LHCN-M2 (cell line): ENCODE measurements at places on chromosomes 1 and 21.

DNA sequence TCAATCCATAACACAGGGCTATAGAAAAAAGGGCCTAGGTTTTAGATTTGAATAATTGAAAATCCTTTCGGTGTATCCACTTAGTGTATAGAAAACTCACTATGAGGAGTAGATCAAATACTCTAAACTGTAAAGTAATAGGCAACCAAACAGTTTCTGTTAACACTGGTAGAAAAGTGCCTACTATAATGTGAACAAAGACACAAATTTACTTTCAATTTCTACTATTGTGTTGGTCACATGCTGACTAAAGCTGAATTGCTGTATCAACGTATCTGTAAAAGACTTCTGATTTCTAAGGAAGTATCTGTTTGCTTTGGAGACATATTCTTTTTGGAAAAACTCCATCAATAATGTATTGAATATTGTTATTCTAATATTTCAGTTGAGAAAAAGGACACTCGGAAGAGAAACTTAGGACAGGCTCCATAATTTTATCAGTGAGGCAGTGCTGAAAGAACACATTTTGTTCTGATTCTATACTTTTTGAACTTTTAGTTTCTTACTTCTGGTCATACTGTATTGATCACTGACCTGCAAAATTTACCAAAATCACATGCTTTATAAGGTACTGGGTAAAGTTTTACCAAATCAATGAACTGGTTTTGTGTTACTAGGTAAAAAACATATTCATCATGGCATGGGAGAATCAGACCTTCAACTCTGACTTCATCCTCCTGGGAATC, at the start of gene OR2M5:
TSS of gene OR2M5 (plus strand) at position 636 of the 686 bp plus-strand sequence. CDS start at position 636, 0 bp downstream.
- no peak for DNase-seq

GRCh38 chr1:61477301-61477700, 247.6 kb downstream of the TM2D1 start:
- DNase-seq, result no peak

DNA sequence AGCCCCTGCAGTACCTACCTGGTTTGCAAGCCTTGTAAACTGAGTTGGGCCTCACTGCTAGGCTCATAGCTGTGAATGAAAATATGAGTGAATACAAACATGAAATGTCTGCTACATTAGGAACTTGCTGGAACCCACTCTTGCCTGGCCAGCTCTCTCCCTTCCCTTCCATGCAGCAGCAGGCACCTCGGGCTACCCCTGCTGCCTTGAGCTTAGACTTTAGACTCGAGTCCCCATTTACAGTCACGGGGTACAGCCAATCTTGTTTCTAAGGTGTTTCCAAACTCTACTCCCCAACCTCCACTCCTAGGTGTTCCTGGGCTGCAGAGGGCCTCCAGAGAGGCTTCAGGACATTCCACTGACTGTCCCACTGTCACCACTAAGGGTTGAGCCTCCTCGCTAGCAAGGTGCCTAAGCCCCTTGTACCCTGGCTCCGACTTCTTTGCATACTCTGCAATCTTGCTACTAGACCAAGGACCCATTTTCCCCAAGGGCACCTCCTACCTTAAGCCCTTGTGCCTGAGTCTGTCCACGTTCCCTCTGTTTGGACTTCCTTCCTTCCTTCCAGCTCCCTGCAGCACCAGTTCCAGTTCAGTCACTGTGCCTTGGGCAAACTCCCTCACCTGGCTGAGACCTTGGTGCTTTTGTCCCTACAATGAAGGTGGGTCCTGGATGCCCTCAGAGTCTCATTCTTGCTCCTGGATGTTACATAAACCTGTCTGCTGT, 36.9 kb downstream of the CDK18 start:
- DNase-seq, result no peak

- no peak for DNase-seq
Measured at GRCh38 chr1:2605509-2606395, 19.2 kb downstream of the PRXL2B start.

GRCh38 chr21:34821717-34822116, 152.9 kb downstream of the CLIC6 start:
- no peak for DNase-seq

- no peak for DNase-seq
Measured at GRCh38 chr1:243543501-243543900, 287.7 kb downstream of the SDCCAG8 start.

DNA sequence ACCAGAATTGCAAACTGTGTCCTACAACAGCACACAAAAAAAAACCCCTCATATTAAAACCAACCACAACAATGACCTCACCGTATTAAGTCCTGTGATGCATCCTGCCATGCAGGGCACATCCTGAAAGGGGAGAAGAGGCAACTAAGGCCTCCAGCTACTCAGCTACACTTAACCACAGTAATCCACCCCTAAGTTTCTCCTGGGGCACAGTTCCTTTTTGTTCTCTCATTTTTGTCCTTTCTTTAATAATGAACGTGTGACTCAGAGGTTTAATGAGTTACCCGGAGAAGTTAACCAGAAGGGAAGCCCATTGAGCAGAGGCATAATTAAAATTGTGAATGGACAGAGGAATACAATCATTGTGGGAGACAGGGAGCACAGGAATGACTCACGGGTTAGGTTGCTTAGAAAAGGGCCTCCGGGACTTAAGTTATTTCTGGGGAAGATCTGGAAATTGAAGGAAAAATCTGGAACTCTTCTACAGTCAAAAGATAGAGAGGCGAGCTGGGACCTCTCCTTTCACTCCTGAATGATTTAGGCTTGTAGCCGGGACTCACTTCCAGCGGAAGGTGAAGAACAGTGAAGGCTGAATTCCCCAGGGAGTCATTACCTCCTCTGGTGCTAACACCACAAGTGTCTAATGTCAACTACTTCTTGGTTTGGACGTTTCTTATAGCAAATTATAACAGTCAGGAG, 36.9 kb upstream of the HIVEP3 start:
- peak; percentile 94 for DNase-seq

- DNase-seq, result no peak
Measured at GRCh38 chr1:198472119-198472518, 68.4 kb downstream of the ATP6V1G3 start.

DNA sequence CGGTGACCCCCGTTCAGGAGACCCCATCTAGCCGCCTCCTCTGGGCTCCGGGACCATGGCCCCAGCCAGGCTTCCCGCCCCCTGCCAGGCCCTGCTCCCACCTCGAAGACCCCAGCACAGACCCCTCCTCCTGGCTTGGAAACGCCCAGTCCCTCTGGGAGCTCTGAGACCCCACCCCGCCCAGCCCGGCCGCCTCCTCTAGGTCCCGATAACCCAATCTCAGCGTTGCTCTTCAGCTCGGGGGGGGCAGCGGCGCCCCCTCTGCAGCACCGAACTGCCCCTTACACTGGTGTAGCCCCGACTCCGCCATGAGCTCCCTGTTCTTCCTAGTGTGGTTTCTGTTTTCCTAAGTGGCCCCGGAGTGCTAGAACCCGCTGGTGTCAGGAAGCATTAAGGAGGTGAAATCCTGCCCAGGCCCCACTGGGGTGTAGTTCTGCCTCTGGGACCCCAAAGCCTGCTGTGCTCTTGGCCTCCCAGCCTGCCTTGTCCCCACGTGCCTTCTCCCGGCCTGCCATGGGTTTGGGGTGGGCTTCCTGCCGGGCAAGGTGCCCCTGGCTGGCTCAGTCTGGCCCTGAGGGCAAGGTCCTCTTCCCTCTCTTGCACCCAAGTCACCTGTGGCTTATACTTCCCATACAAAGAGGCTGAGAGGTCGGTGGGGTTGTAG, 10.7 kb upstream of the MMEL1 start:
- no peak for DNase-seq

DNA sequence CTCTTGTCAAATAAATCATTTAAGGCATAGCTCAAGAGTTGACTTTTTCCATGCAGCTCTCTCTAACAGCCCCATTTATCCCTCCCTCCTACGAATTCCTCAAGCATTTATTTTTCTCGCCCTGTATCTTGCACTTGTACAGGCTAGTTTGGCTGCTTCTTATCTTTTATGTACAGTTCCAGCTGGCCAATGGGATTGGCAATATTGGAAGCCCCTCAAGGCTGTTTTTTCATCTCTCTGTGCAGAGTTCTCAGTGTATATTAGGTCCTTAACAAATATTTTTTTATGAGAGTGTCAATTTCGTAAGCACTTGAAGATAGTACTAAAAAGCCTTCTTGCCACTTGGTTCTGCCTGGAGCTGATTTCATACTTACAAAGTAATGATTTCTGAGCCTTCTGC, 356.0 kb downstream of the ST6GALNAC3 start:
- DNase-seq, result no peak

DNA sequence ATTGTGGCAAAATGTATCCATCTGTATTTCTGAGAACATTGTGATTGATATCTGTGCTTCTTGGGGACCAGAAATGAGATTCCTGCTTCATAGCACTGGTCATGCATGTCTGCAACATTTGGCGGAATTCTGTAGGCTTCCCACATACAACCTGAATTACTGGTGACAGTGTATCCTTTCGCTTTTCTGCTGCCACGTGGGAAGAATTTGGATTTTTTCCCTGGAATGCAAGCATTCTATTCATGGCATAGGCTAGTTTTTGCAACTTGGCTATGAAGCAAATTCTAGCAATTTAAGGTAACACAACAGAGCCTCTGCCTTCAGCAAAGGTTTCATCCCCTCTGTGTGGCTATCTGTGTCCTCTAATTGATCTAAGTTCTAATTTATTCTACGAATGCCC, 85.9 kb downstream of the BCAR3 start:
- no peak for DNase-seq

GRCh38 chr1:11434501-11434900, 44.5 kb upstream of the DISP3 start:
- no peak for DNase-seq

DNA sequence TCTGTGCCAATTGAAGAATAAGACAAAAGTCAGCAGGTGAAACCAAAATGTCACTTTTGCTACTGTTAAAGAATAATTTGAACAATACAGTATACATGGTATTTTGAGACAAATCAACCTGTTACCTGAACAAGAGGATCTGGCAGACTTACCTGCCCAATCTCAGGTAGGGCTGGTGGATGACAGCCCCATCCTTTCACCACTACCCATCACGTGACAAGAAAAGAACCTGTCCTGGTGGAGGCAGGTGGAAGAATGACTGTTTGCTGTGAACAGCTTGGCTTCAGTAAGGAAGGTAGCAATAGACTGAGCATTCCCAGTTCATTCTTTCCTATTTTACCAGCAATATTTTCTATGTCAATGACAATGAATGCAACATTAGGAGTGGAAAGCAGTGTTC, 349.6 kb downstream of the GPATCH2 start:
- no peak for DNase-seq

- no peak for DNase-seq
Measured at GRCh38 chr1:113391649-113392271, 1.4 kb downstream of the MAGI3 start.

DNA sequence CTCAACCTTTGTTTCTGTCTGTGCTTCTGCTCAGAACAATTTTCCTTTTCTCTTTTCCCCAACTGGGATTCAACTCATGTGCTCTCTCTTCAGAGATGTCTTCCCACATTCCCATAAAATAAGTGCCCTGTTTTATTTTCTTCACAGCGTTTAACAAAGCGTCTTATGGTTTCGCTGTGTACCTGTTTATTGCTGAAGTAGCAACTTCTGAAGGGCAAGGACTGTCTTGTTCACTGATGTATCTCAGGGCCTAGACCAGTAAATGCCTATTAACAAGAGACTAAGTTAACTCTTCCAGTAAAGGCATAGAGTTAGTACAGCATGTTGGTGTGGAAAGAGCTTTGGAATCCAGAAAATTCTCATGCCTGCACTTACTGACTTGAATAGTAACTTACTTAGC, 42.9 kb upstream of the MPZL1 start:
- DNase-seq, result no peak

DNA sequence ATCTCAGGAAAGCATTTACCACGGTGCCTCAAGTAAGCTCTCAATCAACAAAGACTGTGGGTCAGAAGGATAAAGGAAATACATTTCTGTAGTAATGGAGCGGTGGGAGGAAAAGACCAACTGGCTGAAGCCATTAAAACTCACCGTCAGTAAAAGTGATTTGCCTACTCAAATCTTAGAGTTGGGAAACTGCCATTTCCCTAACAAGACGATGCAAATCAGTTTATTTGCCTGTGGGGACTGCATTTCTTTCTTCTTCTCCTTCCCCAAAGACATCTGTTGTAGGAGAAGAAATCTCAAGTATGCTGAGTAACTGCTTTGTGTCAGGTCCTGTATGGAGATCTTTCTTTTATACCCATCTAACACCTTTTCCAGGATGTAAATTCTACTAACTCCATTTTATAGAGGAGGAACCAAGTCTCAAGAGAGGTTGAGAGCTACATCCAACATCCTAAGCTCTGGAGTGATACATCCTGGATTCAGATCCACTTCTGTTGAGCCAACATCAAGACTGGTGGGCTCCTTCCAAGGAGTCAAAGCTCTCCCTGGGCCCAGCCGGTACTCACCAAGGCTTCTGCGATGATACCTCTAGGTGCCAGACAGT, 219.3 kb upstream of the FGGY start:
- DNase-seq, result no peak

DNA sequence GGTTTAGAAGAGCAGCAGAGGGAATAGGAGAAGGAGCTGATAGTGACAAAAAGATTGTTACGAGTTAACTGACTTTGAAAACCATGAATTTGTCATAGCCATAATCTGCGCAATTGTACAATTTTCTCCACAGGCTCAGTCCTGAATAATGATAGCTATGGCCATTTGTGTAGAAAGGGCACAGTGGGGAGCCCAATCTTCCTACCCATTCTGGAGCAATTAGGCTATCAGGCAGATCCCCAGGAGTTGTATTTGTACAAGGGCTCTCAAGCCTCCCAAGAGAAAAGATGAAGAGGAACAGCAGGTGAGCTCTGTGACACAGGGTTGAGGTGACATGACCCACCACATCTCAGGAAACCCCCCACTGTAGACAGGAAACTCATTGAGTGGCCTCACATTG, 42.1 kb upstream of the SAMD13 start:
- no peak for DNase-seq

- DNase-seq, result no peak
Measured at GRCh38 chr21:26064506-26064905, 106.1 kb downstream of the APP start.

DNA sequence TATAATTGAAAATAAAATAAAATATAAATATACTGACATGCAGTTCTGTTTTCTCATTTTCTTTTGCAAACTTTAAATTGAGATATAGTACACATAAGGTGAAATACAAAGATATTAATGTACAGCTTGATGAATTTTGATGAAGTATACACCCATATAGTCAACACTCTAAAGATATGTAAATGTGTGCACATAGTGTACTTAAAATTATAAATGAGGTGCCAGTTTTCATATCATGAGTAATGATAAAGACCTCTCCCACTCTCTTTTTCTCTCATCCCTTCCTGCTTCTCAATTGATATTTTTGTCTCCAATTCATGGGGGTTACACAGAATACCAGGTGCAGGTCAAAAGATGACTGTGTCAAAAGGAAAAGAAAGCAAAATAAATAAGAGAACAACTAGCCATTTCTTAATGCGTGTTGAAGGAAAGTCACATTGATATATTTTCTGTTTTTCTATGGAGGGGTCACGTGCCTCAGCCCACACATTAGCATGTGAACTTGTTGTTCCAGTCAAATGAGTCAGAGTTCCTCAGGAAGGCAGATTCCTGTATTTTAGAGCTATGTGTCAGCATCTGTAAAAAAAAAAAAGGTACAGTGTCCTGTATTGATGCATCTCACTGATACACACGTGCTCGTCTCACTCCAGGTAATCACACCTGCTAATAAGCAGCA, 64.3 kb upstream of the HOOK1 start:
- DNase-seq, result peak; percentile 93

GRCh38 chr1:231279081-231279480, 38.1 kb downstream of the GNPAT start:
- peak; percentile 20 for DNase-seq
